Left renal pelvis (tissue), 4 donors: ENCODE measurements at places on chromosomes 3 and 15. TPM values are rescaled to one million over a fixed set of nuclear protein-coding genes. Genes with fewer than 3 reads are reported as not detected.
A peak's percentile ranks its signal among the peaks of the same experiment; 100 is the strongest.

GRCh38 chr15:78537266-78537905 is 2.9 kb upstream of the PSMA4 start:
- no peak for DNase-seq

GRCh38 chr3:159301961-159302360 is 500.1 kb downstream of the MFSD1 start:
- DNase-seq: no peak

LTK gene
- 1.9 TPM for polyA plus RNA-seq

DNA sequence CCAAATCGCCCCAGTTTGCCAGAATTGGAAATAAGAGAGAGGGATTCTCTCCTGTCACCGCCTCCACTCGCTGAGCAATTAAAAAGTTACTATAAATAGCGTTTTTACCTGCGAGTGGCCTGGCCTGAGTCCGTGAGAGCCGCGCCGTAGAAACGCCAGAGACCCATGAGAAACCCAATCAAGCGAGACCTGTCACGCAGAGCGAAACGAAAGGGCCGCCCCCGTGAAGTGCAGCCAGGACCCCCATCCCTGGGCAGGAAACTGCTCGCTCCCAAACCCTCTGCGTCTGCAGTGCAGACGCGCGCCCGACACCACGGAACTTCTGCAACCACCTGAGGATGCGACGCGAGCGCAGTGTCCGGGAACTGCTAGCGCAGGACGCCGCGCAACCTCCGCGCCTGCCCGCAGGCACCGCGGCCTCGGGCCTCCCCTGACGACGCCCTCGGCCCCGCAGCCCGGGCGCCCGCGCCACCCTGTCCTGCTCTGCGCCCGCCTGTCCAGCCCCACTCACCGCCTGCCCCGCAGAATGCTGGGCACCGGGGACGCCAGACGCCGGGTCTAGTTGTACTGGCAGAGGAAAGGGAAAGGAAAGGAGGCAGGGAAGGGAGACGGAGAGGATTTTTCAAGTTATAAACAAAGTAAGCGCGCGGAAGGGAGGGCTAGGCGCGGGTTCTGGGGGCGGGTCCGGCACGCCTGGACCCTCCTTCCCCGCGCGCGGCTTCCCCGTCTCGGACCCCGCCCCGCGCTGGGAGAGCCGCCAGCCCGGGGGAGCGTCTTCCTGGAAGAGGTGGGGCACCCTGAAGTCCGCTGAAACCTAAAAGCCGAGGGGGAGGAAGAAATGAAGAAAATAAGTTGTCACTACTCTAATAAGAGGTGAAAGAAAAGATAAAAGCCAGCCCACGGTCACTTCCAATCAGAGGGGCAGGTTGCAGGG is at the start of gene PLSCR4:
Gene PLSCR4, minus strand, starts transcription at position 657 of the 934 bp plus-strand sequence. CDS start 29,034 bp downstream, outside the sequence.
- DNase-seq: peak; percentile 62

- DNase-seq: no peak
Measured at GRCh38 chr3:117097351-117097750, 387.8 kb downstream of the TUSC7 start.

GRCh38 chr3:126620738-126621137 is 34.2 kb downstream of the TXNRD3 start:
- DNase-seq: no peak

DNA sequence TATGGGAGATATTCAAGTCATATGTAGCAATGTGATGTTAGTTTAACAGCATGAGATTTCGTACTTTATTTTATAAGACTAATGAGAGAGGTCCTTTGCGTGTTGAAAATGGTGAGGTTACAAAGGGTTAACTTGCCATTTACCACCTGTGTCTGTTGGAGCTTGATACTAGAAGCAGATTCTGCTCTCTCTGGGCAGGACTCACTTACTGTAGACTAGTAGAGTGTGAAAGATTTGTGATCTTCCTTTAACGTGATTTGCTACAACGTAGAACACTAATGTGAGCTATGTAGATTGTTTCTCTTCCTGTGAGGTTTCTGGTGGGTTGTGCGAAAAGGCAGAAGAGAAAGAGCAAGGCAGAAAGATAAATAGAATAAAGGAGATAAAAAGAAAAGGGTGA is 1.1 kb downstream of the TP63 start:
- DNase-seq: no peak

DNA sequence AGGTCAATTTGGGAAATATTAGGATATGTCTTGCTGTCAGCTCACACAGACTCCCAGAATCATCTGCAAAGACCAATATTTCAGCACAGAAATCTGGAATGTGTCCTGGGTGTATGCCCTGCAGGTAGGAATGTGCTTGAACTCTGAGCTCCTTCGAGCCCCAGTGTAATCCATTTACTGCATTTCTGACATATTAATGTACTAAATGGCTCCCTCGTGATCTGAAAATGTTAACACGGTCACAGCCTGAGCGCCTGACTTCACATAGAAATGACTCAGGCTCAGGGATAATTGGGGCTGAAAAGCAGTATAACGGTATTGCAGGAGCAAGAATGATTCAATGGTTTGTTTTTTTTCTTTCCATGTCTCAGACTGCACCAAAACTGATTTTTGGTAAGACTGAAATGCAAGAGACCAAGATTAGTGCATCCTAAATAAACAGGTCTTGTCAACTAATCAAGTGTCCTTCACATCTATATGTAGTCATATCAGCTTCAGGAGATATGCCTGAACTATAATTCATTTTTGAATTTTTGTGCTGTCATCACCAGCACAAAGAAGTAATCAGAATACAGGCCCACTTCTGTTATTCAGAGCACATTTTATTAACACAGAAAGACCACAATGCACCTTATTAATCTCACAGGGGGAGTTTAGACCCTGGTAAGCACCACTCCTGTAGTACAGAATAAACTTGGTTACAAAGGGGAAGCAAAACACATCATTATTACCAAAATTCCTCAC is 49.8 kb downstream of the DCLK3 start:
- DNase-seq: no peak

MINAR1 gene
- 1.1 TPM for polyA plus RNA-seq

DNA sequence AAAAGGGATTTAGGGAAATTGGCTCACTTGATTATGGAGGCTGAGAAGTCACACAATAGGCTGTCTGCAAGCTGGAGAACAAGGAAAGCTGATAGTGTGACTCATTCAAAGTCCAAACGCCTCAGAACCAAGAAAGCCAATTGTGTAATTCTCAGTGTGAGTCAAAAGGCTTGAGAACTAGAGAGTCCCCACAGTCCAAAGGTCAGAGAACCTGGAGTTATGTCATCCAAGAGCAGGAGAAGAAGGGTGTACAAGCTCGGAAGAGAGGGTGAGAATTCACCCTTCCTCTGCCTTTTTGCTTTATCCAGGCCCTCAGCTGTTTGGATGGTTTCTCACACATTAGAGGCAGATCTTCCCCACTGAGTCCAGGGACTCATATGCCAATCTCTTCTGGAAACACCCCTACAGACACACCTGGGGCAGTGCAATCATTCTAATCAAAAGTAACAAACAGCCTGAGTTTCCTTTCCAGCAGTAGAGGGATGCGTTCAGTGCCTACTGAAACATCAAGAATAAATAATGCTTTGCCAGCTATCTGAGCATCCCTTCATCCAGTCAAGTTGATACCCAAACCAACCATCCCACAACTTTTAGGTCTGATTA is 271.5 kb downstream of the SATB1 start:
- no peak for DNase-seq
